Activated CD8-positive, alpha-beta memory T cell treated with anti-CD3 and anti-CD28 coated beads, Interleukin-2, amount 10 ng/mL, durations not matched to agents 7 days and 5 days (primary cell): ENCODE measurements at places on chromosomes 2 and 18. TPM values are rescaled to one million over a fixed set of nuclear protein-coding genes. Genes with fewer than 3 reads are reported as not detected.

DNA sequence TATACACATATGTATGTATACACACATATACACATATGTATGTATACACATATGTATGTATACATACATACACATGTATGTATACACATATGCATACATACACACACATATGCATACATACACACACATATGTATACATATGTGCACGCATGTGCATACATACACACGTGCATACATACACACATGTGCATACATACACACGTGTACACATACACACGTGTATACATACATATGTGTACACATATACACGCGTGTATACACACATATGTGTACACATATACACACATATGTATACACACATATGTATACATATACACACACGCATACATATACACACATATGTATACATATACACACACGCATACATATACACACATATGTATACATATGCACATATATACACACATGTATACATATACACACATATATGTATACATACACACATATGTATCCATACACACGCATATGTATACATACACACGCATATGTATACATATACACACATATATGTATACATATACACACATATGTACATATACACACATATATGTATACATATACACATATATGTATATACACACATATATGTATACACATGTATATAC lies 21.5 kb downstream of the NABP1 start:
- no peak for DNase-seq

DNA sequence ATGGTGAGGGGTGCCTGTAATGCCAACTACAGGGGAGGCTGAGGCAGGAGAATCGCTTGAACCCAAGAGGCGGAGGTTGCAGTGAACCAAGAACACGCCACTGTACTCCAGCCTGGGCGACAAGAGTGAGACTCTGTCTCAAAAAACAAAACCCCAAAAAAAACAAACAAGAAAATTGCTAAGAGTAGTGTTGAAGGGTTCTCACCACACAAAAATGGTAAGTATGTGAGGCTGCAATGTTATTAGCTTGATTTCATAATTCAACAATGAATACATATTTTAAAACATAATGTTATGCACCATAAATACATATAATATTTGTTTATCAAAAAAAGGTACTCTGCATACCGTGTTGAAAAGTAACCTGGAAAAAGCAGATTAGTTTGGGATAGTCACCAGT lies 45.8 kb downstream of the PSMG2 start:
- no peak for DNase-seq

- no peak for DNase-seq
Measured at GRCh38 chr18:63297687-63298399, 21.7 kb downstream of the BCL2 start.

DNA sequence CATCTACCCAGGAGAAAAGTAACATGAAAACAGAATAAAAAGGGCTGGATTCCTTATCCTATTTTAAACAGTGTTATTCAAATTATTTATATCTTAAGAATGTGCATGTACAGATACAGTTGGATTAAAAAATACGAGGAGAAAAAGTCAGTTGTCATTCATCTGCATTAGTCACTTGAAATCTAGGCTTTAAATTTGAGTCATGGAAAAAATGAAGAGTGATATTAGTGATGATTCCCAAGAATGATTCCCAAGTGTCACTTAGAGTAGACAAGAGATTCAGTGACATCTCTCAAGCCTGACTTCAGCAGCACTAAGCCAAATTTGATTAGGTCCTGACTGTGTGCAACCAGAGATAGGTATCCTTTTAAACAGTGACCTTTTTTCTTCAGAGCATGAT lies 394.2 kb downstream of the IRS1 start:
- DNase-seq = no peak

DNA sequence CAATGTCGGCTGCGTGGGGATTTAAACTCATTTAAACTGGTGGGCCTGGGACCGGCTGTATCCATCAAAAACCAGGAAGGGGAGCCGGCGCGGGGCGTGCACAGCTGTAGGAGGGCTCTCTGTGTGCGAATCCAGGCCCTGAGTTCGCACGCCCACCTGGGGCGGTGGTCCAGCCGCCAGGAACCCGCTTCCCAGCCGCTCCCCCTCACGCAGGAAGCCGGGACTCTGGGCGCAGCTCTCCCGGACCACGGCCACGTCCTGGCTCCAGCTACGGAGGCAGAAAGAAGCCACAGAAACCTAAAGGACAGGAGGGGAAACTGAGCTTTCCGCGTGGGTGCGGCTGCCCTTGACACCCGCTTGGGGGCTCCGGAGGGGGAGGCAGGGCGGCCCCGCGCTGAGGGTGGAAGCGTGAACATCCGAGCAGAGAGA lies 80.6 kb downstream of the GFPT1 start:
- DNase-seq = no peak

DNA sequence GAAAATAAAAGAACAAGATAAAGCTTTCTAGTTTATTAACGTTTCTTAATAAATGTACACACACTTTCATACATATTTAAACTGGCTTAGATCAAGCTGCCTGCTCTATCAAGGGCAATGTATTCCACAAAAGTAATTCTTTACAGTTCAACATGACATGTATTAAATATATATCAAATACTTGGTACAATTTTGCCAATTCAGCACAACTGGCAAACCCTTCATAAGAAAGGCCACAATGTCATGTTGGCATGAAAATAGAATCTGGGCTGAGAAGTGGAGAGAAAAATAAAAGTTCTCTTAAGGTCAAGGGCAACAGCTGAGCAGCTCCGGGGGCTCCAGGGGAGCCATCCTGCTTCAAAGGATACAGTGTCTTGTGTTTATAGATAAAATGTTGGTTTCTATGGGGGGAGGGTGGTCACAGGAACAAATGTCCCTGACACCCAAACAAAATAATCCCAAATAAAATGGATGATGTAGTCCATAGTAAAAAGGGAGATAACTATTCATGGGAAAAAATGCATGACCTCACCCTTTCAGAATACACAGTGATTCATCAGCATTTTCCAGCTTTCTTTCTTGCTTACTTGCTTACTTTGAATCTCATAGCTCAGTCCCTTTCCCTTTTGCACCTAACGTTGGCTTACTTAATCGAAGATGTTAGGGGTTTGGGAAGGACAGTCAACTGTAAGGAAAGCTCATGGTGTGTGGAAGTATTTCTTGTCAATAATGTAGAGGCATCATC lies 494.9 kb downstream of the NYAP2 start:
- DNase-seq = no peak

DNA sequence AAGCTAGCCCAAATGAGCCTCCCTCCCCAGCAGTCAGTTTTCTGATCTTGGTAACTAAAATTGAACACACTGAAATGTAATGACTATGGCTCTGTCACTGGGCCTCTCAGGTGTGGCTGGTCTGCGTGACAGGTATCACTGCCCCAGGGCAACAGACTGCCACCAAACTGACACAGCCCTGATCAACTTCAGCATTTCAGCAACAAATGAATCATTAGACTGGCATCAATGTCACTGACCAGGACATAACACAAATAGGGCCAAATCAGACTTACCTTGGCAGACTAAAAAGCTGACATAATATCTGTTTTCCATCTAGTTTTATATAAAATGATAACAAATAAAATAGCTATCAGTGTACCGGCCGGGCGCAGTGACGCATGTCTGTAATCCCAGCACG lies 290.8 kb upstream of the CHAC2 start:
- DNase-seq = no peak

DNA sequence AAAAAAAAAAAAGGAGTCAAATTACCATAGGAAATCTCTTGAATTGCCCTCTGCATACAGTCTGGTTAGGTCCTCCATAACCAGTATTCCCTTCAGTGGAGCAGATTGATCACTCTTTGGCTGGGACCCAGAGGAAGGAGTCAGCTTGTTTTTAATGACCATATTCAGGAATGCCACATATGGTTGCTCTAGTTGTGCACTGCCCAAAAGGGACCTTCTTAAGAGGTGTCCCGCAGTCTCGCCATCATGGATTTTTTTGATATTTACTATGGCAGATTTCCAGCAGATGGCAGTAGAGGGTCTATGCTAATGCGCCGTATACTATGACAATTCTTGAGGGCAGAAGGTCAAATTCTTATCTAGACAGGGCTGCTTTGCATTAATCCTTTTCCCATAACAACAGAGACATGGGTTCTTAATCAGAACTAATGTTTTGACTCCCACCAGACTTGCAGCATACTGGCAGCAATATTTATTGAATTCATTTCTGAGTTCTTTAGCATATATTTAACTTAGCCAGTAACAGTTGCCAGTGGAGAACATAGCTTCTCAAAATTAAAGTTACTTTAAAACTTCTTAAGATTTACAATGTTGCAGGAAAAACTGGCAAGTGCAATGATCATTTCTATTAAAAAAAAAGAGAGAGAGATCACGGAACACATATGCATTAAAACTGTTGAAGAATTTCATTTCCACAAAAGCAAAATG lies 31.8 kb upstream of the INPP4A start:
- peak; percentile 70 for DNase-seq

DNA sequence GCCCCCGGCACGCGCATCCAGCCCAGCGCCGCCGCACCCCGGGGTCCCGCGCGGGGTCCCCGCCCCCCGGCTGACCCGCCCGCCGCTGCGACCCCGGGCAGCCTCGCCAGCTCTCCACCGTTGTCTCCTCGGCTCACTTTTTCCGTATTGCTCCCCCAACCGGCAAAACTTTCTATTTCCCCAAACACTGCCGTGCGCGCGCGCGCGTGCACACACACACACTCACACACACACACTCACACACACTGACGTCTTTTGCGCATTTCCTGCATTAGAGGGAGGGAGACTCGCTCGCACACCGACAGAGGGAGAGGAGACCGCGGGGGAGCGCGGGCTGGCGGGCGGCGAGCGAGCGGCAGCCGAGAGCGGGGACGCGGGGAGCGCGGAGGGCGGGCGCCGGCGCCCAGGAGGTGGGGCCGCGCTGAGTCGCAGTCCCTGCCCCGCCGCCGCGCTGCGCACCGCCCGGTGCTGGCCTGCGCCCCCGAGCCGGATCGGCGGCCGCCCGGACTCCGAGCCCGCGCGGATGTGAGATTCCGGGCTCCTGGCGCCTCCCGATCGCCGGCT lies 542 bp upstream of the PRKCE start:
- peak; percentile 94 for DNase-seq

- DNase-seq = peak; percentile 55
Measured at GRCh38 chr2:219689676-219690628, 62.5 kb downstream of the SLC4A3 start.

DNA sequence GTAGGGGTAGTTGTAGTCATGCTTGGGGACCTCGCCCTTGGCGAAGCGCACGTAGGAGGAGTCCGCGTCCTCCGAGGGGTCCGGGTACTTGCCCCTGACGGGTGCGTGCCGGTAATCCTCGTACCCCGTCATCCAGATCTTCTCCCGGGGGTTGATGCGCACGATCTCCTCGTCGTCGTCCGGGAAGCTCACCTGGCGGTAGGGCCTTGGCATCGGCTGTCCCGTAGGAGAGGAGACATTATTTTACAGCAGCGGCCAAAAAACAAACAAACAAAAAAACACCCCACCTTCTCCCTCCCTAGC lies 86.3 kb downstream of the ACTR2 start:
- DNase-seq = no peak

DNA sequence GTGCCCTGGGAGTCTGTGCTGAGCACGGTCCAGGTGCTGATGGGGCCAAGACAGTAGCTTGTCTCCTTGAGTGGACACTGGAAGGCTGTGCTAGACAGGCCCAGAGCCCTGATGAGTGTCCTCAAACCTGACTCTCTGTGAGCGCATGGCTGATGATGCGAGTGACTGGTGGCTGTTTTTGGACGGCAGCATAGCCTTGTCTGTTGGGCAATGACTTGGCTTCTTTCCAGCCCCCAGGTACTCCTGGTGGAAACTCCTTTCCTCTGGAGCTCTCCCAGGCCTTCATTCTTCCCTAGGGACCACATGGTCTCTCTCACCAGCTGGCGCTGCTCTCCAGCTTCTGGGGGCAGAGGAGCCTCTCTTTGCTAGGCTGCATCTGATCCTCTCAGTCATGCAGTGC lies 207.6 kb upstream of the SMIM21 start:
- no peak for DNase-seq

- no peak for DNase-seq
Measured at GRCh38 chr18:23196119-23197007, 61.1 kb downstream of the CABLES1 start.

- DNase-seq = no peak
Measured at GRCh38 chr2:224532931-224533330, 52.2 kb downstream of the CUL3 start.

DNA sequence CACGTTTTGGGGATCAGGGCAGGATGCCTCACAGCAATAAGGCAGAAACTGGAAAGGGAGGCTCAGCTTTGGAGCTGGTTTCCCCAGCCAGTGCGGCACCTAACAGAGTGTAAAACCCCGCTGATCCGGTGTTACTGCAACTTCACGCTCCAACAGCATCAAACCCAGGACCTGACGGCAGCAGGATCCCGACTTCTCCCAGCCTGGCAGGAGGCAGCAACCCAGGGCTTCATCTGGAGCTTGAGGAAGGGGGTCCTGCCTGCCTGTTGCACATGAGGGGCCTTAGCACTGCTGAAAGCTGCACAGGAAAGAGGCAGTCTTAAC lies 209.8 kb downstream of the MGAT5 start:
- DNase-seq = no peak

DNA sequence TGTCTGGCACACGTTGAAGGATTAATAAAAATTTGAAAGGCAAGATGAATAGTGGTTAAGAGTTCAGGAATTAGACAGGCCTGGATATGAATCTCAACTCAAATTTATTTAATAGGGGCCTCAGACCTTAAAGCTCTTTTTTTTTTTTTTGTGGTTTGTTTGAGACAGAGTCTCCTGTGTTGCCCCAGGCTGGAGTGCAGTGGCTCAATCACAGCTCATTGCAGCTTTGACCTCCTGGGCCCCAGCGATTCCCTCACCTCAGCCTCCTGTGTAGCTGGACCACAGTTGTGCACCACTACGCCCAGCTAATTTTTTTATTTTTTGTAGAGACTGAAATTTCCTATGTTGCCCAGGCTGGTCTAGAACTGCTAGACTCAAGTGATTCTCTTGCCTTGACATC lies 3.0 kb downstream of the ZRANB3 start:
- no peak for DNase-seq

DNA sequence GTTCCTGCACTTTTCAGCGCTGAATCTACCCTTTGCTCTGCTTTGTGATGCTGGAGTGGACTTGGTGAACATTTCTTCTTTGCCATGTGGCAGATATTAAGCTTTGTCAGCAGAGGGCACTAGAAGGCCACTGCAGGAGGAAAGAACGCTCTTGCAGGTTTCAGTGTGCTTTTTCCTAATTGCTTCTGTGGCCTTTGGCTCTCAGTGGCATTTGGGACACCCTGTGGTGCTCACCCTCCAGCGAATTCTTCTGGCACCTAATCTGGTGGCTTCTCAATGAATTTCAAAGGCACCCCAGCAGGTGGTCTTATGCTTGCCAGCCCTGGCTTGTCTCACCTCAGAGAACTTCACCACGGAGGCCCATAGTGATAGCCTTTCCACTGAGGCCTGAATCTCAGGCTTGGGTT lies 146.7 kb downstream of the MYO3B start:
- DNase-seq = peak; percentile 57

- no peak for DNase-seq
Measured at GRCh38 chr2:149204686-149205085, 125.7 kb upstream of the LYPD6 start.

- DNase-seq = no peak
Measured at GRCh38 chr2:49222975-49223528, 68.7 kb upstream of the FSHR start.

GRCh38 chr18:76465630-76466409 lies 29.2 kb downstream of the ZNF516 start:
- DNase-seq = no peak

The EML6 gene
- 1.5 TPM for total RNA-seq

The MRPL53 gene
- total RNA-seq = 111 TPM

The TUBA4A gene
- total RNA-seq = 337 TPM

The UGGT1 gene
- 56.3 TPM for total RNA-seq

The KCNG3 gene
- total RNA-seq = not detected
